ENCODE measurements at places on chromosomes 12 and 14.

- no peak for DNase-seq
These were observed 54.2 kb downstream of the CHST11 start for GRCh38 chr12:104510873-104511440.

DNA sequence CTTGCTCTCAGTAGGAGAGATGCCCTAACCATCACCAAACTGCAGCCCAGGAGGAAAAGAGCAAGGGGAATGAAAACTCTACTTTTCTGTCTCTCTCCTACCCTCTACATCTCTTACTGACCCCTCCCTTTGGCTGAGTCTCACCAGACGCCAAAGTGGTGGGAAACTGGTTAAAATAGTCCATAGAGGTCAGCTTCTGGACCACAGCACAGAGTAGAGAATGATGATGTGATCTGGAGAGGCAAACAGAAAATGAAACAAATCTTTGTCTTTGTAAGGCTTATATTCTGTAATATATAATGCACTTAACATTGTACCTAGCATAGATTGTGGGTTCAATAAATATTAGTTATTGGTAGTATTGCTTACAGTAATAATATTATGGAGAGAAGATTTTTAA, 81.0 kb upstream of the GARIN2 start:
- no peak for DNase-seq

- no peak for DNase-seq
These were observed 67.2 kb upstream of the DIO2 start for GRCh38 chr14:80278293-80279023.

GRCh38 chr12:72468505-72468904, 196.3 kb downstream of the TRHDE start:
- no peak for DNase-seq

DNA sequence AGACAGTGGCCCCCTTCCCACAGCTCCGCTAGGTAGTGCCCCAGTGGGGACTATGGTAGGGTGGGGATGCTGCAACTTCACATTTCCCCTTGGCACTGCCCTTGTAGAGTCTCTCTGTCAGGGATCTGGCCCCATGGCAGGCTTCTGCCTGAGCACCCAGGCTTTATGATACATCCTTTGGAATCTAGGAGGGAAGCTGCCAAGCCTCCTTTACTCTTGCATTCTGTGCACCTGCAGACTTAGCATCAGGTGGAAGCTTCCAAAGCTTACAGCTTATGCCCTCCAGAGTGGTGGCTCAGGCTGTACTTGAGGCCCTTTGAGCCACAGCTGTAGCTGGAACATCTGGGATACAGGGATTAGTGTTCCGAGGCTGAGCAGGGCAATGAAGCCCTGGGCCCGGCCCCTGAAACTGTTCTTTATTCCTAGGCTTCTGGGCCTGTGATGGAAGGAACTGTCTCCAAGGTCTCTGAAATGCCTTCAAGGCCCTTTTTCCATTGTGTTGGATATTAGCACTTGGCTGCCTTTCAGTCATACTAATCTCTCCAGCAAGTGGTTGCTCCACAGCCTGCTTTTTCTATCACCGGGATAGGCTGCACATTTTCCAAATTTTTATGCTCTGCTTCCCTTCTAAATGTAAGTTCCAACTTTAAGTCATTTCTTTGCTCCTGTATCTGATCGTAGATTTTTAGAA, 22.2 kb upstream of the OR6J1 start:
- DNase-seq: no peak

- DNase-seq: no peak
These were observed 77.9 kb downstream of the SPATA7 start for GRCh38 chr14:88463318-88463717.

DNA sequence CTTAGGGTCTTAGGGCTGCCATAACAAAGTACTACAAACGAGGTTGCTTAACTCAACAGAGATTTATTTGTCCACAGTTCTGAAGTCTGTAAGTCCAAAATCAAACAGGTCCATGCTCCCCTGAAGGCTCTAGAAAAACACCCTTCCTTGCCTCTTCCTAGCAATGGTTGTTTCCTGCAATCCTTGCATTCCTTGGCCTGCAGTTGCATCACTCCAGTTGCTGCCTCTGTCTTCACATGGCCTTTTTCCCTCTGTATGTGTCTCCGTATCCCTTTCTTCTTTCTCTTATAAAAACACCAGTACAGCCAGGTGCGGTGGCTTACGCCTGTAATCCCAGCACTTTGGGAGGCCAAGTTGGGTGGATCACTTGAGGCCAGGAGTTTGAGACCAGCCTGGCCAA, 17.4 kb downstream of the KCNMB4 start:
- no peak for DNase-seq

- no peak for DNase-seq
These were observed 48.8 kb downstream of the SYNE2 start for GRCh38 chr14:63901434-63902085.

GRCh38 chr14:89792489-89793366, 161.8 kb downstream of the EFCAB11 start:
- no peak for DNase-seq

- DNase-seq: no peak
These were observed 156.1 kb downstream of the VRK1 start for GRCh38 chr14:96953087-96953874.

DNA sequence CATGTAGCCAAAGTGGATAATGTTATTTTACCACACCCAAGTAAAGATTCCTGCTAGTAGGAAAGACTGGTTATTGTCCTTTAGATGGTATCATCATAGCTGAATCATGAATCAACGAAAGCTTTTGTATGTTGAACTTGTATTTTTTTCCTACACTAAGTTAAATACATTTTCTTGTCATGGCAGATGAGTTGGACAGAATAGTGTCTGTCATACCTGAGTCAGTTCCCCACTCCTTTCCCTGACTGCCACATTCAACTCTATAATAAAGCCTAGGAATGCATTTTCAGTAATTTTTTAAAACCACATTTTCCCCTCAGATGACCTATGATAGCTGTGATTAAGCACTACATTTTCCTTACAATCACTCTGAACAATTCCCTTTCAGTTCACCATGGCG, 9.3 kb upstream of the PTHLH start:
- no peak for DNase-seq

DNA sequence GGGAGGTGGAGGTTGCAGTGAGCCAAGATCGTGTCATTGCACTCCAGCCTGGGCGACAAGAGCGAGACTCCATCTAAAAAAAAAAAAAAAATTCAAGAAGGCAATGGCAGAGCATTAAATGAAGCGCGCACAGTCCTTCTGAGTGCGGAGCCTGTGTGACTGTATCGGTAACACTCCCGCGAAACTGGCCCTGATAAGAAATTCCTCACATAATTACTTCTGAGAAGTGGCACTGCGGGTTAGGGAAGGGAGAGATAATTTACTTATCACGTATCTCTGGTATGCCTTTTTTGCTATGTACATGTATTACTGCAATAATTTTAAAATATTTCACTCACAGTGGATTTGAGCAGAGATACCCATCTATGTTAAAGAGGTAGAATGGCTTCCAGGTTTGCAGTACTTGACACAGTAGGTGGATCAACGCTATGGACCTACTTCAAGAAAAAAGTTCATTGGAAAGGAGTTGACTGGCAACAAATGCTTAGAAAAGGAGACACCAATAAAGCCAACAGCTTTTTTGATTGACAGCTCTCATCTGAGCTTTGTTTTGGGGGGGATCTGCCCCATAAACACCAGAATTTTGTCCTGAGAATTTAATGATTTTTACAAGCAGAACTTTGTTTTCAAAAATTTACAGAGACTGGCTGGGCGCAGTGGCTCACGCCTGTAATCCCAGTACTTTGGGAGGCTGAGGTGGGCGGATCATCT, 29.2 kb upstream of the SPTLC2 start:
- DNase-seq: no peak

DNA sequence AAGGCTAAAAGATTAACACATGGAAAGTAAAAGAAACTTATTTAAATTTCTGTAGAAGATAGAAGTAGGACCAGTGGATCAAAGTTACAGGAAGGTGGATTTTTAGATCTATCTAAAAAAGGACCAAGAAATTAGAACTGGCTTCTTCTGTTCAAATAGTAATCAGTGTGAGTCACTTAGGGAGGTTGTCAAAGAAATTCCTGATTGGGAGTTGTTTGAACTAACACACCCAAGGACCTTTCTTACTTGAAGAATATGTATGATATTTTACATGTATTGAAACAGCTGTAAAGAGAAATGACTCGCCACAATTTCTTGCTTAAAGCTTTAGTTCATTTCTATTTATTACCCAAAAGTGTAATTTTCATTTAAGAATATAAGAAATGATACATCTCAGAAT, 256.9 kb downstream of the RAD51B start:
- DNase-seq: no peak

GRCh38 chr12:1457901-1458300, 136.5 kb downstream of the FBXL14 start:
- DNase-seq: no peak

GRCh38 chr12:103401421-103401820, 94.3 kb downstream of the C12orf42 start:
- DNase-seq: no peak

DNA sequence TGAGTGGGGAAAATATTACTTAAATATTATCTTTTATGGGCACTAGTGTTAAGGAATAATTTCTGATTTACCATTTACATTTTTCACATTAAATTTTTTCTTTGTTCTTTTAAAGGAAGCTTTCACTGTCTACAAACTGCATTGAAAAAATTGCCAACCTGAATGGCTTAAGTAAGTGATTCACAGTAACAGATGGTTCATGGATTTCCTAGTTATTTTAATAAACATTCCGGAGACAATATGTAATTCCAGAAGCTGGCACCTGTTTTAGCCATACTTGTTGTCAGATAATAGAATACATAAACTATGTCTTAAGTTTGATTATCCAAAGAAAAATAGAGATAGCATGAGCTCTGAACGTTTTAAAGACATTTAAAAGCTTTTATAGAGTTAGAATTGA, 17.1 kb downstream of the DNAL1 start:
- no peak for DNase-seq

GRCh38 chr12:109632342-109632741, 58.7 kb downstream of the MVK start:
- no peak for DNase-seq

- no peak for DNase-seq
These were observed 882.3 kb downstream of the LRFN5 start for GRCh38 chr14:42488965-42489364.

DNA sequence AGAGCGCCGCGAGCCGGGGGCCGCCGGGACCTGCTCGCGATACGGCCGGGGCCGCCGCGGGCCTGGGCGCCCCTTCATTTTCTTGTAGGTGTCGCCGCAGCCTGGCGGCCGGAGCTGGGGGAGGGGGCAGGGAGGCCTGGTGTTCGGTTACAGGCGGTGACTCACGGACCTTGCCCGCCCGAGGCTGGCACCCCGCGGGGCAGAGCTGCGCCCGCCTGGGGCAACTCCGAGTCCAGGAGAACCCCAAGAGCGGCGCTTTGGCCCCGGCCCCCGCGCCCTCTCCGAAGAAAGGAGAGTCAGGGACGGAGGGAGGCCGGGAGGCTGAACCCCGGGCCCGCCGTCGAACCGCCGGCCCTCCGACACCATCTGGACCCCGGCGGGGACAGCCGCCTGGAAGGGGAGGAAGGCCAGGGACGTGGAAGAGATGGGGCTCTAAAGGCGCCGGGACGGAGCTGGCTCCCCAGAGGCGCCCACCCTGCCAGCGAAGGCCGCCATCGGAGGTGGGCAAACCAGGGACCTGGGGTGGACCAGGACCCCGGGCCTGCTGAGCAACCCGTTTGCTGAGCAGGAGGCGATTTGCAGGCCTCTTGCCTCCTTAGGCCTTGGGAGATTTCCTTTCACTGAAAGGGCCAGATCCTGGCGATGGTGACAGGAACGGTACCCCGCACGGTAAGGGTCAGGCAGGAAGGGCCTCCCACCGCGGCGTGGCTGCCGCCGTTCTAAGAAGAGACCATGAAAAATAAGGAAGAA, 843 bp upstream of the NUAK1 start:
- DNase-seq: peak; percentile 7

DNA sequence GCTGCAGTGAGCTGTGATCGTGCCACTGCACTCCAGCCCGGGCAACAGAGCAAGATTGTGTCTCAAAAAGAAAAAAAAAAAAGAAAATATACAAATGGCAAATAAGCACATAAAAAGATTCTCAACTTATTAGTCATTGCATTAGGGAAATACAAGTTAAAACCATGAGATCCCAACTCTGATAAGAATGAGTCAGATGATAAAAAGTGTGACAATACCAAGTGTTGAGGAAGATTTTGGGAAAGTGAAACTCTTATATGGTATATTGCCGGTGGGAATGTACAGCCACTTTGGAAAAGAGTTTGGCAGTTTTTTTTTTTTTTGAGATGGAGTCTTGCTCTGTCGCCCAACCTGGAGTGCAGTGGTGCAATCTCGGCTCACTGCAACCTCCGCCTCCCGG, 7.6 kb upstream of the PRPF40B start:
- no peak for DNase-seq

DNA sequence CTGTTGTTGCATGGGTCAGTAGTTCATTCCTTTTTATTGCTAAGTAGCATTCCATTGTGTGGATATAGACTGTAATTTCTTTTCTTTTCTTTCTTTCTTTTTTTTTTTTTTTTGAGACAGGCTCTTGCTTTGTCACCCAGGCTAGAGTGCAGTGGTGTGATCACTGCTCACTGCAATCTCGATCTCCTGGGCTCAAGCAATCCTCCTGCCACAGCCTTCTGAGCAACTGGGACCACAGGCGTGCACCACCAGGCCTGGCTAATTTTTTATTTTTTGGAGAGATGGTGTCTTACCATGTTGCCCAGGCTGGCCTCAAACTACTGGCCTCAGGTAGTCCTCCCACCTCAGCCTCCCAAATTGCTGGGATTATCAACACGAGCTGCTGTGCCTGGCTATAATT, 5.2 kb downstream of the ATP6V0A2 start:
- DNase-seq: no peak

DNA sequence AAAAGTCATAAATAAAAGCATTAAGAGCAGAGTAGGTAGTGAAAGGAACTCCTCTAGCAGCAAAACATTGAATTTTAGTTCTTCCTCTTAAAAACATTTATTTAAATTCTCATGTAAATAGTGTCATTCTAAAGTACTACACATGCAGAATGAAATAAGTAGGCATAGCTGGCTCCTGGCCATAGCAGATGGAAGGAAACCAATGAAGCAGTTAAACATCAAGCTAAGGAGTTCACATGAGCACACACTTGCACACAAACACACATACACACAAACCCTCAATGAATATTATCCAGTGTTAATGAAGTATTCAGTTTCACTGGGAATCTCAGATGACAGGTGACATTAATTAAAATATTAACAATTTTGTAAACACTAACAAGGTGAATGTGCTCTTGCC, 69.3 kb downstream of the SLC35F4 start:
- no peak for DNase-seq

GRCh38 chr14:45970621-45971020, 681.0 kb downstream of the RPL10L start:
- no peak for DNase-seq

- DNase-seq: no peak
These were observed 343.4 kb downstream of the MED13L start for GRCh38 chr12:115934046-115934445.

DNA sequence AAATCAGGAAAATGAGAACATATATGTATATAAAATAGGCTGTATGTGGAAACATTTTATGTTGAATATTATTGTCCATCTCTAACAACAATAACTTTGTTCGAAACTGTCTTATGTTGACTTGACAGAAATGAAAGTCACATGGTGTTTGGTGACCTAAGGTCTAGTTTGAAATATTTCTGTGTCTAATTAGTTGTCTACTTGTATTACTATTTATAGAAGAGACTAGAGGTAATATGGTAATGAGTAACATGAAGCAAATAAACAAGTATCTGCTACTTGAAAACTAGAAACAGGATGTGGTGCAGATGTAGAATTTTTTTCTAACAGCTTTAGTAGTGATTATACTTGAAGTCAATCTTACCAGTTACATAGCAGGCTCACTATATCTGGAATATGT, 3.9 kb downstream of the GPHN start:
- no peak for DNase-seq

GRCh38 chr12:131831635-131832041, 3.4 kb downstream of the MMP17 start:
- no peak for DNase-seq

- DNase-seq: no peak
These were observed 91.6 kb upstream of the PAWR start for GRCh38 chr12:79782172-79782900.

Measured in stimulated activated CD4-positive, alpha-beta T cell treated with anti-CD3 and anti-CD28 coated beads, Interleukin-12 subunit alpha, Interleukin-12 subunit beta, amount 100 ng/mL, for 4 hours (primary cell).